ENCODE measurements at places on chromosomes 3 and 15. TPM values are rescaled to one million over a fixed set of nuclear protein-coding genes. Genes with fewer than 3 reads are reported as not detected.

GRCh38 chr3:196238612-196239560 is 22.6 kb downstream of the SLC51A start:
- H3K27ac ChIP-seq = no peak overlapping the region
- peaks cover 58% of the 10 kb centered on the region for H3K36me3 ChIP-seq
- no peak for DNase-seq
- H3K4me1 ChIP-seq = no peaks in the 10 kb centered on the region

Gene MESP2
- total RNA-seq = not detected

DNA sequence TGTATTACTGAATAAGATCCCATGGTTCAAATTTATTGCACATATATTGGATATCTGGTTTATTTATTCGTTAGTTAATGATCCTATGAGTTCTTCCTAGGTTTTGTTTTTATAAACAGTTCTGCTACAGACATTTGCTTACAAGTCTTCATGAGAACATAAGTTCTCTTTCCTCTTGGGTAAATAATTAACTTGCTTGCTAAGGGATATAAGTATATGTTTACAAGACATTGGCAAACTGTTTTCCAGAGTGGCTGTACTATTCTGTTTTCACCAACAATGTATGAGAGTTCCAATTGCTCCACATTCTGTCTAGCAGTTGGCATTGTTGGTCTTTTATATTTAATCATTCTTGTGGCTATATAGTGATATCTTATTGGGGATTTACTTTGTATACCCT is 341.8 kb upstream of the GBE1 start:
- no peak overlapping the region for H3K4me3 ChIP-seq
- no peak for DNase-seq
- no peaks in the 10 kb centered on the region for H3K4me1 ChIP-seq
- H3K27me3 ChIP-seq = no peaks in the 10 kb centered on the region
- no peak overlapping the region for H3K27ac ChIP-seq
- no peaks in the 10 kb centered on the region for H3K36me3 ChIP-seq

DNA sequence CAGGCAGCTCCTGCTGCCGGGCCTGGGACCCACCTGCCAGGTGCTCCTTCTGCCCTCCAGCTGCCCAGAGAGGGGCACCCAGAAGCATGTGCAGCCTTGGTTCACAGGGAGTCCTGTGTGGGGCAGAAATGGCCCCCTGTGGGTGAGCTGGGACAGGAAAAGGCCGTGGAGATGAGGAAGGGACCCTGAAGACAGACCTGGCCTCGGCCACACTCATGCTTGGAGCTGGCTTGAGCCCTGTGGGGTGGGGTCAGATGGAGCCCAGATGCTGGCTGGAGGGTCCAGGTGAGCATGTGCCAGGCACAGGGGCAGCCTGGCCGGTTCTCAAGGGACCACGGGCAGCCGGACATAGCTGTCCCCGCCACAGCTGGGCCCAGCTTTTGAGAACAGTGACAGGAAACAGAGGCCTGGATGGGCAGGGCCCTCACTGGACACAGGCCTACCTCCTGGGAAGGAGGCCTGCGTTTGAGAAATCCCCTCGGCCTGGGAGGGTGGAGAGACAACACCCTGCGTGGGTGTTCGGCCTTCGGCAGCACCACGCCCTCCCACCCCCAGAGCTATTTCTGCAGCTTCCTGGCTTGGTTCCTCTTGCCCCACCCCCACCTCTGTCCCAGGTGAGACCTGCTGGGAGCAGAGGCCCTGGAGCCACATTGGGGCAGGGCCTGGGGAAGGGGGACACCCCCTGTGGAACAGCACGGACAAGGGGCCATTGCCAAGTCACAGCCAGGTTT is 132.6 kb upstream of the MEF2A start:
- H3K27ac ChIP-seq = no peak overlapping the region
- peak; percentile 61 for DNase-seq
- H3K4me3 ChIP-seq = no peak overlapping the region
- H3K36me3 ChIP-seq = no peaks in the 10 kb centered on the region

Gene CCR3
- not detected for total RNA-seq

Gene MAGEL2
- total RNA-seq = 0.11 TPM

Gene RETNLB
- total RNA-seq = not detected

DNA sequence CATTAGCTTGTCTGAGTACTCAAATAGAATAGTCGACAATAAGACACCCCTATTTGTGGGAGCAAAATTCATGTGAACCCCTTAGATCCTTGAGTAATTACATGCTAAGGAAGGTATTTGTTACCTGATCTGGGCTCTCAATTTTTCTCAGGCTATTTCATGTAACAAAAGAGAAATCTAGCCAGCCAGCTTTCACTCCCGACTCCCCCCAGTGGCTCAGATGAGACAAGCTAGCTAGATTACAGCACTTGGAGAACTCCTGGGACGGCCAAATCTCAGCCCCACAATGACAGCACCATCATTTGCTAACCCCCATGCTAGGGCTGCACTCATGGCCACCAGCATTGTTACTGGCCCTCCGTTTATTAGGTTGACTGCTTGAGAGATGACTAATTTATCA is 41.3 kb downstream of the GLDN start:
- H3K36me3 ChIP-seq = peaks cover 3% of the 10 kb centered on the region
- H3K4me3 ChIP-seq = no peak overlapping the region
- H3K27ac ChIP-seq = no peak overlapping the region
- no peaks in the 10 kb centered on the region for H3K4me1 ChIP-seq
- no peak for DNase-seq
- H3K27me3 ChIP-seq = no peaks in the 10 kb centered on the region

- no peaks in the 10 kb centered on the region for H3K4me1 ChIP-seq
- no peak overlapping the region for H3K4me3 ChIP-seq
- DNase-seq = no peak
Measured at GRCh38 chr3:37832480-37832879, 29.2 kb upstream of the CTDSPL start.

DNA sequence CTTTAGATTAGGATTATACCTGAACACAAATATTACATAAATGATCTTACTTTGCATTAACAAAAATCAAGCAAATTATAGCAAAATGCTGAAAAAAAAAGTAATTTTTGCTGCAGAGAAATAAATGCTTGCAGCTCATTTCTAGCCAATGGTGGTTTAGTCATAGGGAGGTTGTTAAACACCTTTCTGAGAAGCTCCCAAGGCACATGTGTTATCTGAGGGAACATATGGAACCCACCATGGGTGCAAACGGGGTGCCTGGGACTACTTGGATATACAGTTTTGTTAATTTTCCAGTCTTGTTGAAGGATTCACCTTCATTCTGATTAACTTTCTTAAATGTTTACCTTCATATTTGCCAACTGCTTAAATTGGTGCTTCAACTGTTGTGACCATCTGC is 8.9 kb upstream of the RAMAC start:
- no peaks in the 10 kb centered on the region for H3K36me3 ChIP-seq
- no peak overlapping the region for H3K27ac ChIP-seq
- H3K4me1 ChIP-seq = no peaks in the 10 kb centered on the region

Gene AADACL2
- not detected for total RNA-seq

Gene PLA2G4E
- total RNA-seq = not detected

GRCh38 chr15:69606144-69606543 is 153.5 kb downstream of the RPLP1 start:
- no peaks in the 10 kb centered on the region for H3K27me3 ChIP-seq
- no peak for DNase-seq
- H3K4me3 ChIP-seq = no peak overlapping the region
- H3K4me1 ChIP-seq = peaks cover 4% of the 10 kb centered on the region
- no peaks in the 10 kb centered on the region for H3K36me3 ChIP-seq

GRCh38 chr15:80620141-80620540 is 75.0 kb upstream of the ABHD17C start:
- no peaks in the 10 kb centered on the region for H3K36me3 ChIP-seq
- DNase-seq = no peak
- no peak overlapping the region for H3K4me3 ChIP-seq
- H3K27me3 ChIP-seq = no peaks in the 10 kb centered on the region

DNA sequence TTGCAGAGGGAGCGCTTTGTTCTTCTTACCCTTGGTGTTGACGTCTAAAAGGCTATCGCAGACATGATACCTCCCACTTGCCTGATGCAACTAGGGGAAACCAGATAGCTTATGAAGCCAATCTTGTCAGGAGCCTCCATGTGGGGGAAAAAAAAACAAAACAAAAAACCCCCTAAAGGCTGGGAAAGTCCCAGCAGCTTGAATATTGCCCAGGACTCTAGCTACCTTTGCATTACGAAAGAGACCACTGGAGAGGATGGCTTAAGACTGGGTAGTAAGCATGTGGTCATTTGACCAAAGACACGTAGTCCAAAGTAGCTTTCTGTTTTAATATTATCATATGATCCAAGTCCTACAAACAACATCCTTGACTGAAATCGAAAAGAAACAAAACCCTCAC is 120.7 kb upstream of the WNT5A start:
- H3K4me3 ChIP-seq = no peak overlapping the region
- DNase-seq = no peak
- no peaks in the 10 kb centered on the region for H3K27me3 ChIP-seq
- H3K36me3 ChIP-seq = no peaks in the 10 kb centered on the region
- no peaks in the 10 kb centered on the region for H3K4me1 ChIP-seq
- H3K27ac ChIP-seq = no peak overlapping the region

GRCh38 chr3:11601446-11602238 is 42.1 kb downstream of the VGLL4 start:
- no peaks in the 10 kb centered on the region for H3K36me3 ChIP-seq
- peak overlapping the region; percentile 37 for H3K4me3 ChIP-seq
- H3K27me3 ChIP-seq = no peaks in the 10 kb centered on the region
- DNase-seq = peak; percentile 35
- H3K4me1 ChIP-seq = peaks cover 51% of the 10 kb centered on the region
- peak overlapping the region; percentile 85 for H3K27ac ChIP-seq

Gene TRH
- total RNA-seq = not detected
